NCI-H2081 treated with DMSO at 0.1 percent for 48 hours (cell line): ENCODE measurements at places on chromosomes 1 and 21.

DNA sequence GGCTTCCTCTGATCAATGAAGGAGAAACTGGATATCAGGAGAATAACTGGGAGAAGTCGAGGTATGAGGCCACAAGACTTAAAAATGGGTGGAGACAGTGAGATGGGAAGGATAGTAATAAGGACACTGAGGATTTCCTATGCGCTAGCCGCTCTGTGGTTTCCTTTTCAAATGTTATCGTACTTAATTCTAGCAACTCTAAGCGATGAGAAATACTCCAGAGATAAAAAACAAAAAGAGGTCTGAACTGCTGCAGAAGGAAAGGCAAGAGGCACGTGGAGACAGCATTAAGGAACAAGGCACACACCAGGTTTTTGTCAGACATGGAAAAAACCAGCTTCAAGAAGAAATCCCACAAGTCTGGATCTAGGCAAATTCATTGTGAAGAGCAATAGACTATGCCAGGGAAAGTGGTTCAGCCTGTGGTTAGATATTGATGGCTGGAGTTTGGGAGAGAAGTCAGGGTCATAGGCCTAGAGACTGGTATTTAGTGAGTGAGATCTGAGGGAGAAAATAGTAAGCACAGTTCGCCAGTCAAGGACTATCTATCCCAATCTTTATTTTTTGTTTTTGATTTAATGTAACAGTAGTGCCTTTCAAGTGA is 5.3 kb downstream of the CLCA2 start:
- DNase-seq, result no peak

GRCh38 chr1:53695116-53695515 is 43.8 kb downstream of the GLIS1 start:
- DNase-seq, result no peak

- no peak for DNase-seq
Measured at GRCh38 chr1:53606197-53606596, 132.8 kb downstream of the GLIS1 start.

DNA sequence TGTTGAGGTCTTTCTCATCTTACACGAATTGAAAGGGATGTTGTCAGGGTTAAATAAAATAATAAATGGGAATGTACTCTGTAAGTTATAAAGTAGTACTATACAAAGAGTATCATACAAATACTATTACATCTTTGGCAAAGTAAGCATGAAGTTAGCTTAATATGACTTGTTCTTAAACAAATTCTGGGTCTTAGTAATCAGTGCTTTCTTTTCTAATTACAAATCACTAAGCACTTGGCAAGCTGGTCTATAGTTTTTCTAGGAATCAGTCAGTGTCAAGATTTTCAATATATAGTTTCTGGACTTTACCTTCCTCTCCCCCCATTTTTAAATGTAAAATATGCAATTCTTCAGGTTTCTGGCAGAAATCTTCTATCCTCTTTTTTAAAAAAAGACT is 6.9 kb downstream of the LYST start:
- no peak for DNase-seq

DNA sequence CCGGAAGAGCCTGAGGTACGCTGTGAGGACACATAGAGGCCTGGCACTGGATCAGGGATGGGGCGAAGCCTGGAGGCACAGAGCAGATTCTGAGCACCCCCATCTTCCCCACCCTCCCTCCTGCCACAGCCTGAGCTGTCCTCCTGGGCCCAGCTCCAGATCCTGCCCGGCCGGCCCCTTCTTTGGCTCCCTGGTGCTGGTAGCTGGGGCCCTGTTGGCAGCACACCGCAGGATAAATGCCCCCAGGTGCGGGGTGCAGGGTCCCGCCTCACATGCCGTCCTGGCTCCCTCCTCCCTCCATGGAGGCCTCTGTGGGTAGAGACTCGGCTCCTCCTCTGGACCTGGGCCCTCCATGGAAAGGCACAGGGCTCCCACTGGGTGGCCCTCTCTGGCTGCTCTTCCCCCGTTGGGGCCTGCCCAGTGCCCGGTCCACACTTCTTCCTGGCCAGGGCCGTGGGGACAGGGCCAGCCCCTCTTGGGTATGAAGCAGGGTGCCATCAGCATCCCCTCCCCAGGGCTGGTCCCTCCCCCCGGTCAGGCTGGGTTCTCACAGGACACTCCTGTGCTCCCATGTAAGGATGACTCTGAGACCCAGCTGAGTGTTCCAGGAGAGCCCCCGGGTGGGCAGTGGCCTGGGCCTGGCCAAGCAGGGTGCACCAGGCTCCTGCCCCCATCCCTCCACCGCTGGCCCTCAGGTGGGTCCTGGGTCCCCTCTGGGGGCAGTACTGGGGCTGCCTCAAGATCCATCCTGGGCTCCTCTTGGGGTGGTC is 1.1 kb upstream of the OBSCN start:
- DNase-seq, result no peak

- no peak for DNase-seq
Measured at GRCh38 chr21:35020902-35021301, 28.2 kb downstream of the RUNX1 start.

DNA sequence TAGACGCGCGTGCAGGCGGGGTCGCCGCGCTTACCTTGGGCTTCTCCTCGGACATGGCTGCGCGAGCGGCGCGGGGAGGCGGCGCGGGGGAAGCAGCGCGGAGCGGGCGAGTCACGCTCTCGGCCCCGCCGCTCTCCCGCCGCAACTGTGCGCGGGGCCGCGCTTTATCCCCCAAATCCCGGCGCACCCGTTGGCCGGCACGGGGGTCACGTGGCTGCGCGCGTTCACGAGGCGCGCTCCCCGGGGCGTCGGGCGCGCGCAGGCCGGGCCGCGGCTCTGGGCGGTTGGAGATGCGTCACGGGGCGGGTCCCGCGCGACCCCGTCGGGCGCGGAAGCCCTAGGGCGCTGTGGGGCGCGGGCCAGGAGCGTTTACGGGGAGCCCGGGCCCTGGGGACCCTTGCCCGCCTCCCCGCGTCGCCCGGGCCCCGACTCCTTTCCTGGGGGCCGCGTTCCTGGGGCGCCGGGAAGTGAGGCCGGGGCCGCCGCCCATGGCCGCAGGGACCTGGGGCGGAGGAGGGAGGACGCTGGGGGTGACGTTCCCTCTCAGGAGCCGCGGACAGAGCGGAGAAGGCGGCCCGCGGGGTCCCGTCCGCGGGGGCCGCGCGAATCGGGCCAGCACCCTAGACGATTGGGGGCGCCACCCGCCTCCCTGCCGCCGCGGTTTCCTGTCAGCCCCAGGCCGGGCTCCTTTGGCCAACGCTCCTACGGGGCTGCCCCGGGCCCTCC is at the start of gene SUMO3:
TSS of gene SUMO3 (minus strand) at position 149 of the 726 bp plus-strand sequence. CDS start at position 55, 94 bp downstream.
- DNase-seq, result no peak
